Calu3 (cell line): ENCODE measurements at places on chromosomes 7 and 10. TPM values are rescaled to one million over a fixed set of nuclear protein-coding genes. Genes with fewer than 3 reads are reported as not detected.

DNA sequence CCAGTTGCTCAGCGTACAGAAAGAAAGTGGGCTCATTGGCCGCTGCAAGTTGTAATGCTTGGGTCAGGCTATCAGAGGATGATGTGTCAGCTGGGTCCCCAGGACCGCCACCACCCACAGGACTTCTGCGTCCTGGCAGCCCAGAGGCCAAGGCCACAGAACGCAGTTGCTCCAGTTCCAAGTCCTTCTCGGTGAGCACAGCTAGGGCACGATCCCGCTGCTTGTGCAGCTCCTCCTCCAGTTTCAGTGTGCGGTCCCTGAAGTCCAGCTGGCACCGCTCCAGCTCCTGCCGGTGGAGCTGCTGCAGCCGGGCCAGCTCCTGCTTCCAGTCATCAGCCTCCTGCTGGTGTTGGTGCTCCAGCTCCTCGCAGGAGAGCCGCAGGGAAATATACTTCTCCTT lies 3.0 kb downstream of the GCC1 start:
- DNase-seq = no peak

GRCh38 chr7:1458683-1459511 lies at the start of gene MICALL2:
TSS of gene MICALL2 (minus strand) at chr7:1459470. CDS start at chr7:1459326, 144 bp downstream.
- DNase-seq = peak; percentile 95

DNMBP gene
- 17.6 TPM in 2 replicates for total RNA-seq

GRCh38 chr7:142753366-142753765 lies 4.1 kb downstream of the PRSS1 start:
- no peak for DNase-seq

- no peak for DNase-seq
Observed at GRCh38 chr7:128974241-128974934, 36.7 kb downstream of the IRF5 start.

SLC35B4 gene
- total RNA-seq = 13.3 and 14.5 TPM in 2 replicates

GRCh38 chr7:102153599-102153946 lies 133.1 kb upstream of the SH2B2 start:
- DNase-seq = no peak

DNA sequence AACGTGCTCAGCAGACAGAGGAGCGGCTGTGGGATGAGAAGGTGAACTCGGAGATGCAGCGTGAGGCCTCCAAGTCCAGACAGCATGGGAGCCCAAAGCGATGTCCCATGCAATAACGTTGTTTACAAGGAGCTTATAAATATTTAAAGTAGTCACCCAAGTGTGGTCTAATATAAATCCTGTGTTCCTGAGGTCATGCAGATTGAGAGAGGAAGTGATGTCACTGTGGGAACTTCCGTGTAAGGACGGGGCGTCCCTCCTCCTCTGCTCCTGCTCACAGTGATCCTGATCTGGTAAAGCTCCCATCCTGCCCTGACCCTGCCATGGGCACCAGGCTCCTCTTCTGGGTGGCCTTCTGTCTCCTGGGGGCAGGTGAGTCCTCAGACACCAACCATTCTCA lies 94.7 kb upstream of the PRSS58 start:
- no peak for DNase-seq
